ENCODE measurements at places on chromosomes 7 and 10.

- no peak for DNase-seq
Observed at GRCh38 chr7:149467321-149467859, 6.5 kb upstream of the ZNF777 start.

DNA sequence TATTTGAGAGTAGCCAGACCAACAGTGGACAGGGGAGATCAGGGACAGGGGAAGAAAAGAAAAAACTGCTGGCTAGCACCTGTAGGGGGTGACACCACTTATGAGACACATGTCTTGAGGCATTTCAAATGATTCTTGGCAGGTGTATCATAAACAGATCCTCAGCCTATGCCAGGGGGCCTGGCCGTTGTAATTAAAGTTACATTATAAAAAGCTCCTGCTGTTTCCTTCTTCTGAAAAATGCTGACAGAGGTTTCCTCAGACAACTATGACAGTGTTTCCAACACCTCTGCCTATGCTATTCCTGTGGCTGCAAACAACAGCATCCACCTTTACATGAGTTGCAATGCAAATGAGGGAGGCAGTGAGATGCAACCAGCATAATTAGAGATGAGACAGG is 281.0 kb upstream of the PTER start:
- no peak for DNase-seq

DNA sequence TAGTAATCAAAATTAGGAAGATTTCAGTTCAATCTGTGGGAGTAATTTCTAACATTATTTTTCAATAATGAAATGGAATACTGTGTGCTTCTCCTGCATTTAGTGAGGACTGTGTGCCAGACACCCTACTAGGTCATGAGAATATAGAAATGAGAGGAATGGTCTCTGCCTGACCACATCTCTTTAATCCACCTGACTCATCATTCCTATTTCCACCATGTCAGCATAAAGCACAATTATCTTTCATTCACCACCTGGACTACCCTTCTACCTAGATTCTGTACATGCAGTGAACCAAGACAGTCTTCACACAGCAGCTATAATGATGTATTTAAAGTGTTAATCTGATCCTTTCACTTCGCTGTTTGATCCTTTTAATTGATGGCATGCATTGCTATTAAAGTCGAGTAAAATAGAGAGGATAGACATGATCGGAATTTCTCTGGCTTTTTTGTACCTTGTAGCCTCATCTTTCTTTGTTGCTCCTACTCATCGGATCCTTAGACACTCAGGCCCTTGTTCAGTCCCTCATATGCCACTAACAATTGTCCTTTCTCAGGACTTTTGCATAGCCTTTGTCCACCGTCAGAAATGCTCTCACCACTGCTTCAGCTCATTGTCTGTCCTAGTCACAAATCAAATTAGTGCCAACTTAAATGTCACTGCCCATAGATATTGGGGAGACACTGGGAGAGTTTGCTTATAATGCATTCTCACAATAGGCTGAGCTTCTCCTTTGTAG is 1037.1 kb downstream of the REEP3 start:
- DNase-seq = no peak

DNA sequence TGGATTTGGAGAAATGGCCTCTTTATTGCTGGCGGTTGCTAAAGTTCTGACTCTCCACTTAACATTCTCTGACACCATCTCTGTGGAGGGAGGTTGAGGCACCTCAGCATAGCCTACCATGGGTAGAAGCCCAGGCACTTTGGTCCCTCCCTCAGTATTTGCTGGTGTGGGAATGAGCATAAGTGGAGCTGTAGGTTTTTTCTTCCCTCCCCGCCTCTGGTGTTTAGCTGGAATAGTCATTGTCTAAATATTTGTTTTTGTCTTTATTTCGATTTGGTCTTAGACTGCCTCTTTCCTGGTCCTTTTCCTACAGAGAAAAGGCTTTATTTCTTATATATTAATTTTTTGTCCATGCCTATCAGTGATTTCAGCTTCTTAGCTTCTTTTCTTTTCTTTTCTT is 203.4 kb upstream of the AGR3 start:
- DNase-seq = no peak

DNA sequence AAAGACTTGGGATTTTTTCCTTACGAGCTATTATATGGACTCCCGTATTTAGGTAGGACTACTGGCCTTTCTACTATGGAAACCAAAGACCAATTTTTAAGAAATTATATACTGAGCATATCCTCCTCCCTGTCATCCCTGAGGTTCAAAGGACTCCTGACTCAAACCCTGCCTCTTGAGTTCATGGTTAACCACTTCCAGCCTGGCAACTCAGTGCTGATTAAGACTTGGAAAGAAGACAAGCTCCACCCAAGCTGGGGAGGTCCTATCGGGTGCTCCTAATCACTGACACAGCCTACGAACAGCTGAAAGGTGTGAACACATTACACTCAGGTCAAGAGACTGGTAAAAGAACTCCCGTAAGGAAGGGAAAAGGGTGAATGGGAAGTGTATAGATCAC is 66.8 kb downstream of the LYZL2 start:
- DNase-seq = no peak

DNA sequence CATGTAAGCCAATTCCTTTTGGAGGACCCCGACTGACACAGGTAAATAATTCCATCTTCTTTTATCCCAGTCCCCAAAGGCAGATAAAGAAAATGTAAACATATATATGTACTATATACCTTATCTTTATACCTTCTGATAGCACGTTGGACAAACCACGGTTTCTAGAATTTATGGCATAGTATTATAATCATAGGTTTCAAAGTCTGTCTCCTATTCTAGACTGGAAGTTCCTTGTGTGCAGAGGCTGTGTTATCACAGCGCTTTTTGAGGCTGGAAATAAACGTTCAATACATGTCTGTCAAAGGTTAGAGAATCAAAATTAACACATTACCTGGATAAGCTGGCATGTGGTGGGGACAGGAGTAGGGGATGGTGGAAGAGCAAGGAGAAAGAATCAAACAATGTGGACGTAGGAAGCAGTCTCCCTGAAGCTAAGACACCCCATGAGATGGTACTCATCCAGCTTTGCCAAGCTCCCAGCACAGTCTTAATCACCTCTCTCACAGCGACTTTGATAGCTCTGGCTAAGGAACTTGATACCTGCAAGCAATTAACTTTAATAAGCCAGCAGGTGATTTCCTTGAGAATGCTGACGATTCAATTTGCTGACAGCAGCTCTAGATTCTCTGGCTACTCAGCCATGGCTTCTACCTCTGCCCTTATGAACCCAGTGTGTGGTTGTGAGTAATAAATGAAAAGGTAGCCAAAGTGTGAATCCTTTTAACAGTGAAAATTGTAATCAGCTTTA is 208.4 kb upstream of the LRRTM3 start:
- no peak for DNase-seq

GRCh38 chr10:35517431-35518181 is 87.5 kb upstream of the GJD4 start:
- DNase-seq = no peak

DNA sequence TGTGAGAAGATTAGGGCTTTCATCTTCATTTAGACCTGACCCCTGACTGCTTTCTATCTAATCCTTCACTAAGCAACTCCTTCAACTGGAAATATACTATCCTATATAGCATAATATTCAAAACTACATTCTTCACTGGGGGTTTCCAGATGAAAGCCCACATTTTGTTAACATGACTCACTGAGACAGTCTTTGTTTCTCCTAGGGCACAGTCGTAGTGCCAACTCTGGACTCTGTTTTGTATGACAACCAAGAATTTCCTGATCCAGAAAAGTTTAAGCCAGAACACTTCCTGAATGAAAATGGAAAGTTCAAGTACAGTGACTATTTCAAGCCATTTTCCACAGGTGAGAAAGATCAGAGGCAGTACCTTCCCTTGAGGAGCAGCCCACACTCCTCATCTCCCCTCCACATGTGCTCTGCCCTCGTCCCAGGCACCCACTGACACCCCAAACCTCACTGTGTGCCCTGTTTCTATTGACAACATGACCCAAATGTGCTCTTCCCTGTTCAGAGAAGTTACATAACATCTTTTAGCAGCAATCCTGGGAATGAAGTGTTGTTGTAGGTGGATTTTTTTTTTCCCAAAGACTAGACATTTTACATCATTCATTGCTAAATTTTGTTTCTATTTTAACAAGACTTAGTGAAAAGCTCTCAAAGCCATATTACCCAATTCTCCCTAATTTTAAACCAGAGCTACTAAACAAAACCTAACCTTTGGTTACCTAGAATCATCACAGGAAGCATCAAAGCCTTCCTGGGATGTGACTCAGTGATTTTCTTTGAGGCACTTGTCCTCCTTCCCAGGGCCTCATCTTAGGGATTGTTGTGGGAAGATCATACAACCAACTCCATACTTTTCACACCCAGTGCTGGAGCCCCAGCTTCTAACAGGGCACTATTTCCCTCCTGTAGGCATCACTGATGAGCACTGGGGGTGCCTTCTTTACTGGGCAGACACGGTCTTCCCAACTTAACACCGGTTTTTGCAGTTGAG is 10.7 kb downstream of the CYP2E1 start:
- DNase-seq = no peak

GRCh38 chr10:43653746-43654145 is 5.1 kb upstream of the ZNF32 start:
- DNase-seq = no peak

GRCh38 chr10:32240471-32240870 is 106.5 kb downstream of the EPC1 start:
- no peak for DNase-seq

- no peak for DNase-seq
Observed at GRCh38 chr7:33849004-33849403, 56.3 kb upstream of the BMPER start.

DNA sequence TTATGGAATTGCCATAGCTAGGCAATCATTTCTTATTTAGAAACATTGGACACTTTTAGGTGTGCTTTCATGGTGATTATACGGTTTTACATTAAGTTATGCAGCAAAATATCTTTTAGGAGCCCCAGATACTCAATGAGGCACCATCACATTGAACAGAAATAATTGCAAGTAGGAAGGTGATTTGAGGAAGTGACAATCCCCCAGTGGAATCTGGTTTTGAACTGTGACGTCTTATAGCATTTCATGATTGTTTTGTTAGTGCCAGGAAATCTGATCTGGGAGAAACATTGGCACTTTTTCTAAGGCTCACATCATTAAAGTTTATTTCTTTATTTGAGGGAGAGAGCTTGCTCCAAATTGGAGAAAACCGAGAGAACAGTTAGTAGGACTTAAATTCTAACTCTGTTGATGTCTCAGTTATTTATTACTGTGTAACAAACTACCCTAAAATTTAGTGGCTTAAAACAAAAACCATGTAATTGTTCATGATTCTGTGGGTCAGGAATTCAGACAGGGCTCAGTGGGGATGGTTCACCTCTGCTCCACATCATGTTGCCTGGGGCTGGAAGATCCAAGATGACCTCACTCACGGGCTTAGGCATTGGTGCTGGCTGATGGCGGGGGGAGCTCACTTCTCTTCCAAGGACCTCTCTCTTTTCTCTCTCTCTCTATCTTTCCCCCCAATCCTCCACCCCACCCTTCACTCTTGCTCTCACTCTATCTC is 78.2 kb upstream of the STEAP1B start:
- no peak for DNase-seq

DNA sequence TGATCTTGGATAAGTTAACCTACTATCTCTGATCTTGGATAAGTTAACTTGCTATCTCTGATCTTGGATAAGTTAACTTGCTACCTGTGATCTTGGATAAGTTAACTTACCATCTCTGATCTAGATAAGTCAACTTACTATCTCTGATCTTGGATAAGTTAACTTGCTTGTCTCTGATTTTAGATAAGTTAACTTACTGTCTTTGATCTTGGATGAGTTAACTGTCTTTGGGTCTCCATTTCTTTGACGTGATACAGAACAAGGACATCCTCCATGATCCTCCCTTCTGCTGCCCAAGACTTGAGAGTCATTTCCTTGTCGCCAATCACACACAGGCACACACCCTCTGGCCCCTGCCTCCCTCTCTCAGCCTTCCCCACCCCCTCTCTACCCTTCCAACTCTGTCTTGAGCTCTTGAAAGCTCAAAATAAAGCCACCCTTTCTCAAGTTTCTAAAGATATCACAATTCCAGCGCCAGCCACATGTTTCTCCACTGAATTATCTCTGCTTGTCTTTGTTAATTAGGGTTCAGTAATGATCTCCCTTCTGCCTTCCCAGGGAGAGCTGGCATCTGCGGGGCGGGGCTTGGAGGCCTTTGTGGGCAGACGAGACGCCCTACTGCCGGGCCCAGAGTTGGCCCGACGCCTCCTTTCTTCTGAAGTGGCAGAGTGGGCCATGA is 85.1 kb upstream of the GTF2I start:
- no peak for DNase-seq

- peak; percentile 32 for DNase-seq
Observed at GRCh38 chr10:110209926-110210673, 2.7 kb downstream of the MXI1 start.

DNA sequence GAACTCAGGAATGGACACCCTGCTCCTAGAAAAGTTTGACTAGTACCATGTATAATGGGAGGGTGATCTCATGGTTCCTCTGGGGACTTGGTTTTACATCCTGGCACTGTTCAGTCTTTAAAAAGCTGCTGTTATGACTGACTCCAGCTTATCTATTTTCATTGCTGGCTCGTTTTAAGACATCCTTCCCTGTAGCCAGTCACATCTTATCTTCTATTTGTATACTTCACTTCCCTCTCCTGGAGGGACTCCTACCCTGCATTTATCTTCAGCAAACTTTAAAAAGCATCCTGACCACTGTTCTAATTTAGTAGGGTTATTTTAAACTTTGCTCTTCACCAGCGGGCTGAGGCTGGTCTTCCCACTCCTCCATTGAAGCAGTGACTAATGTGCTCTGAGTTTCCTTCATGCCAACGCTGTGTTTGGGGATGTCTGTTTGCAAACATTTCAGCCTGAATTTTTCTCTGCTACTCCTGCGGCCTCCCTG is 72.9 kb upstream of the ARMC3 start:
- DNase-seq = no peak

DNA sequence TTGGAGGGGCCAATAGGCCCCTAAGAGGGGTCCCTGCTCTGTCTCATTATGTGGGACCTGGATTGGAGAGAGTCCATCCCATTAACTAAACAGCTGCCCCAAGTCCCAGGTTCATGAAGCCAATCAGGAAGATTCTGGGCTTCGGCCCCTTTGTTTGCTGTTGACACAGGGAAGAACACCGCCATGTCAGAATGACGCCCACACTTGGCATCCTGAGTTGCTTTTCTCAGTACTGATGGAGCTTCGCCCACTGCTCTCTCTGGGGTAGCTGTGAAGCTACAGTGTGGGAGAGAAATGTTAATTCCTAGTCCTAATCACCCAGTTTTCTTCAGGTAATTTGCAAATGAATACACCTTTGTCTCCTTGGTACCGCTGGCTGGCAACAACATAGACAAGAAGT is 264.7 kb downstream of the GLRX3 start:
- no peak for DNase-seq

- no peak for DNase-seq
Observed at GRCh38 chr10:133275684-133276092, 980 bp downstream of the ADAM8 start.

GRCh38 chr10:34922138-34922537 is 107.0 kb upstream of the PARD3 start:
- DNase-seq = no peak

DNA sequence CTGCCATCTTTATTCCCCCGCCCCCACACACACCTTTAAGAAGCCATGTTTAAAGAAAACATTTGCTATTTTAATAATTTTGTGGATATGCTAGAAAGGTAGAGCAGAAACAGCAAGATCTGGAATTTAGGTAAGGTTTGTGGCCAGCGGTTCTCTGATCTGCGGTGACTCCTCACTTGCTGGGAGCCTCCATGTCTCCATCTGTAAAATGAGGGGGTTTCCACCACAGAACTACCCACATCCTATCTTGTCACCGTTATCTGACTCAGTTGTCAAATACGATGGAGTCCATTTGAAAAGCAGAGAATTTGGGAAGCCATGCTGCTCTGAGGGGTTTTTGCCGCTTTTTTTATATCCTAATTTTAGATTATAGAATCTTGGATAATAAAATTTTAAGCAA is 23.3 kb downstream of the MACC1 start:
- DNase-seq = no peak

All from stimulated activated CD4-positive, alpha-beta T cell treated with anti-CD3 and anti-CD28 coated beads, Interleukin-2, amount 100 ng/mL, for 4 hours (primary cell).